ENCODE measurements at places on chromosomes 4 and X.

- no peak for DNase-seq
Measured at GRCh38 chrX:111264385-111264784, 5.9 kb downstream of the CAPN6 start.

DNA sequence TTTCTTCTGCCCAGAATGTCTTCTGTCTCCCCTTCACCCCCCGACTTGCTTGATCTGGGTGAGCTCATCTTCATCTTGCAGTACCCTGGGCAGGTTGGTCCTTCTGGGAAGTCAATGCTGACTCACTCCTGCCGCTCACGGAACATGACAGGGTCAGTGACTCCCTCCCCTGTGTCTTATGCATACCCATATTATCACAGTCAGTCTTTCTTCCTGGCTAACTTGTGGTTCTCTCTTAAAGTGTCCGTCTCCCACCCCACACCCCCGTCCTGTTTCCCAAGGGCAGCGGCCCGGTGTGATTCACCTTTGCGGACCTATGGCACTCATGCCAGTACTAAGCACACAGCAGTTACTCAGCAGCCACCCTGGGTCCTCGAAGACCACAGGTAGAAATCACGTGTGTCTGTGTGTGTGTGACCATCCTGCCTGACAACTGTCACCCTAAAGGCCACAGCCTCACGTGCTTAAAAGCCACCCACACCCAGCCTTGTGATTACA lies 17.7 kb downstream of the IQSEC2 start:
- DNase-seq = peak; percentile 33

- DNase-seq = no peak
Measured at GRCh38 chr4:53705151-53705764, 114.0 kb upstream of the LNX1 start.

DNA sequence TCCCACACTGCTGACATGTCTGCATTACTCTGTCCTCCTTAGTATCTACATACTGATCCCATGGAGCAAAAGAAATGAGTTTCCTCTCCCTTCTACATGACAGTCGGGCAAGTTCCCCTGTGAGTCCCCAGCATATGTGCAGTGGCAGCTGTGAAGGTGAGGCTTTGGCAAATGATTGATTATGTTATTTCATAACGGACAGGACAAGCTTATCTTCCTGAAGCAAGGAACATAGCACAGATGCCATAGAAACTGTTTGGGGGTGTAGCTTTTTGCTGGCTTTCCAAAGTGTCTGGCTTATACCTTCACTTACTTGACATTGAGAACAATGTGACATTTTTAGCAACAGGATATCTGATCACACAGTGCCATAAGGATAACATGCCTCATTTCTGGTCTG lies 136.8 kb upstream of the PDLIM3 start:
- no peak for DNase-seq

GRCh38 chrX:119040432-119040831 lies 32.4 kb upstream of the CT47C1 start:
- DNase-seq = no peak

DNA sequence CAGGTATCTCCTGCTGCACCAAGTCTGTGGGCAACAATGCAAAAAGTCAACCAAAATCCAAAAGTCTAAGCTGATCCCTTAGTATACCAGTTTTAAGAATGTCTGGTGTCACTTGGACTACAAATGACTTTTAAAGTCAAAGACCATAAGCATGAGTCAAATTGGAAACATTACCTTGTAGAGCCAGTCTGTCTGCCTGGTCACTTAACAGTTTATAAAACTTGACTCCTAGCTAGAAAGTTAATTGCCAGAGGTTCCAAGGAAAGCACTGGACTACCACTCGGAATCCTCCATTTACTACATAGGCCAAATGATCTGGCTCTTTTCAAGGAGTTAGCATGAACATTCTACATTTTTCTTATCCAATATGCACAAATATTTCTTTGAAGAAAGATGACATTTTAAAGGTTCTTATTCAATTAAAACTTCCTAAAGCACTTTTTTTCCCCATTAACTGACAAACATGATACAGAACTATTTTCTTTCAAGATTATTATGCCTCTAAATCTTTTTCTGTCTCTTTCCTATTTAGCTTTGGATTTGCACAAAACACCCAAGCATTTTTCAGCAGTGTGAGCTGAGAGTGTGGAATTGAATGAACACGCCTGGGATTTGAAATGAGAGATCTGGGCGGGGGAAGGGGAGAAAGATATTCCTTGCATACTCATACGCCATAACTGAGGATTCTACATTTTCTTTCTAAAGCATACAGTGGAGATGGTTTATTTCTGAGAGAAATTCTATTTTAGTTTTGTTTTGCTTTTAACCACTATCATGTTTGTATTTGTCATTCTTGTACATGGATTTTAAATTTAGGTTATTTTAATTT lies 188.4 kb downstream of the SHROOM3 start:
- no peak for DNase-seq

DNA sequence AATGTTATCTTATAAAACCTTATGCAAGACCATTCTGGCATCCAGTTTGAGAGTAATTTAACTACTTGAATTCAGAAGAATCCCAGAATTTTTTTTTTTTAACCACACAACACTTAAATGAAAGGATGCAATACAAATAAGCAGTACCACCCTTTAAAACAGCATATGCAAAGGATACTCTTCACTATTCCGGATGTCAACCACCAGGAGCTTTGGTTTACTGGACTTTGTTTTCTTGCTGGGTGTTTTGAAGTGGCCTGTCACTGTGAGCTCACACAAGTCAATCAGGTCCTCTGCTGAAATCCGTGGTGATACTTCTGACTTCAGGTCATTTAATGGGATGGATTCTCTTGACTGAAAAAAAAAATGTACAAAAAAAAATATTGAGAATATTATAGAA lies 200.0 kb downstream of the TBCK start:
- DNase-seq = no peak

GRCh38 chr4:170008801-170009200 lies 17.4 kb downstream of the MFAP3L start:
- no peak for DNase-seq

GRCh38 chr4:105455998-105456397 lies 17.9 kb downstream of the PPA2 start:
- DNase-seq = no peak

DNA sequence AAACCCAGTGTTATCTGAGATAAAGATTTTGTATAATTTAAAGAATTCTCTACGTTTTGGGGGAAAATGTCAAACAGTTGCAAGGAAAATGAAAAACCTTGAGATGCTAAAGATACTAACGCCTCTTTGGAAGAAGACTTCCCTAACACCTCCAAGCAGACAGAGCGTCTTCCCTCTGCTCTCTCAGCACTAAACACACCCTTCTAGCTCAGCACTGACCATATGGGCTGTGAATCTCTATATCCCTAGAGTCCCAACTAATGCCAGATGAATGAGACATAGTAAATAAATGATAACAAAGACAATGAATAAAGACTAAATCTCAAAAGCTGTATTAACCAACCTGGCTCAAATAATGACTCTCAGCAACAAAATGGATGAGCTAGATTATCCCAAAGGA lies 13.3 kb downstream of the FUNDC1 start:
- no peak for DNase-seq

- DNase-seq = no peak
Measured at GRCh38 chr4:94759767-94760211, 2.0 kb downstream of the BMPR1B start.

- no peak for DNase-seq
Measured at GRCh38 chr4:978957-979701, 5.8 kb upstream of the DGKQ start.

GRCh38 chr4:109985993-109986974 lies 73.6 kb downstream of the EGF start:
- DNase-seq = no peak

DNA sequence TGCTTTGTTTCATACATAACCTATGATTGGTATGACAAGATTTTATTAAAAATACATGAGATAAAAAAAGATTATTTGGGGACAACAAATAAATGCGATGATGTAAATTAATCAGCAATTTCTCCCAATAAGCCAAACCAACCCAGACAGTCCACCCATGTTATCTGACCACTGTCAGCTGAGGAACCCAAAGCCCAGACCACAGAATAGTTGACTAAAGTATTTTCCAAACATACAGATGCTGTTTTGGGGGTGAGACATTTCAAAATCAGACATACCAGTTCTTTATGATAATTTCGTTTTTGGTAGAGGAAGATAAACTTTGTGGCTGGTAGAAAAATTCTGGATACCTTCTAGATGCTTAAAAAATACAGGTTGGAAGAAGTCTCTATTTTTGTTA lies 650.8 kb upstream of the FAM241A start:
- no peak for DNase-seq

DNA sequence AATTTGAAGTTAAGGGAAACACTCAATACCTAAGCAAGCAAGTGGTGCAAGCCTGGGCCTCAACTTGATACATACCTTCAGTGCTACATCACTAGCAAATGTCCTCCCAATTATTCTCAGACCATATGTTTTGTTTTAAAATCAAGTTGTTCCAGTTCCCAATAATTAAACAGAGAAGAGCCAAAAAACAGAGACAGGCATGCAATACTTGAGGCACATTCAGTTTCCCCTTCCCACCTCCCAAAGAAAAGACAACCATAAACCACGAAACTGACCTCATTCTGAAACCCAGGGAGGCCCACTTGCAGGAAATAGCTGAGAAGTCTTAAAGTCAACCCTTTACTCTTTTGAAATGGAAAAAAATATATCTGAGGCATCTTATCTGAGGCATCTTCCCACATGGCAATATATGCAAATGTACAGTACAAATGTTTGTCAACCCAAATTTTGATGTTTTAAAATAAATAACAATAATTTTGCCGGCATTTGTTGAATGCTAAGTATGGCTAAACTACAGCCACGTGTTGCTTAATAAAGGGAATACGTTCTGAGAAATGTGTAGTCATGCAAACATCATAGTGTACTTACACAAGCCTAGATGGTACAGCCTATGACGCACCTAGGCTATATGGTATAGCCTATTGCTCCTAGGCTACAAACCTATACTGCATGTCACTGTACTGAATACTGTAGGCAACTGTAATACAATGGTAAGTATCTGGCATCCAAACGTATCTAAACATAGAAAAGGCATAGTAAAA lies 147.5 kb downstream of the TSPAN5 start:
- no peak for DNase-seq

DNA sequence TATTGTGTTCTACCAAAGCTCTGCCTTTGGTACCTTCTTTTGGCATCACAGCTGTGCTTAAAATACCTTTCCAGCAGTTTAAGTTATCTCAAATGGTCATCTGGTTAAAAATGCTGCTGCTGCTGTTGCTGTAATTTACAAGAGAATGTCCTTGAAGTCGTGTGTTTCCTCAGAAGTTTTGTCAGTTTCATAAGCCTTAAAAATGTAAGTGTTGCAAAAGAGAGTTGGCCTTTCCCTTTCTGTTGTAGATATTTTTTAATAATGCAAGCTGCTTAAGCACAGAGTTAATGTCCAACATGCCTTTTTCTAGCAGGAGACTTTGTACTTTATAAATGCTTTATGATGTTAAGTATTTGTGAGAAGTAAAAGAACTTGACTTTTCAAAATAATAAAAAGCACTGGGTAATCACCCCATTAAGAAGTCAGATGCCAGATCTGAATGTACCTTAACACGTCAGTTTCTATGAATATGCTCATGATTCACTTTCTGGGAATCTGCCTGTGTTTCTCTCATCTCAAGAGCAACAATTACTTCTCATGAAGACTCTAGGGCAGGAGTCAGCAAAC lies 35.3 kb upstream of the TENM3 start:
- DNase-seq = no peak

- peak; percentile 49 for DNase-seq
Measured at GRCh38 chr4:128574706-128575105, 234.8 kb upstream of the JADE1 start.

DNA sequence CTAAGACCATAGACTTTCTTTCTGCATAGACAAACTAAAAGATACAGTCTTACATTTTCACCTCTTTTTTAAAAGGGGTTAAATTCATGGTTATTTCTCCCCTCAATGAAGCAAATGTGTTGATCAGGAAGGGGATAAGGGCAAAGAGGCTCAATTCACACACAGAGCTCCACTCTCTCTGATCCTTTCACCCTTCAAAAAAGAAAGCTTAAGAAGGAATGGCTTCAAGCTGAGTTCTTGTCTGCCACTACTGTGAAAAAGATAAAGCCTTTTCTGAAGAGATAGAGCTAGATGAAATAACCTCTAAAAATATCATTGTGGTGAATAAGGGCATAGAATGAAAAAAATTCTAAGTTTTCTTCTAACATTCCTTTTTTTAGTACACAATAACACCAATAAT lies 28.3 kb downstream of the SEPSECS start:
- DNase-seq = no peak

- DNase-seq = no peak
Measured at GRCh38 chr4:101655857-101656256, 134.7 kb upstream of the BANK1 start.

DNA sequence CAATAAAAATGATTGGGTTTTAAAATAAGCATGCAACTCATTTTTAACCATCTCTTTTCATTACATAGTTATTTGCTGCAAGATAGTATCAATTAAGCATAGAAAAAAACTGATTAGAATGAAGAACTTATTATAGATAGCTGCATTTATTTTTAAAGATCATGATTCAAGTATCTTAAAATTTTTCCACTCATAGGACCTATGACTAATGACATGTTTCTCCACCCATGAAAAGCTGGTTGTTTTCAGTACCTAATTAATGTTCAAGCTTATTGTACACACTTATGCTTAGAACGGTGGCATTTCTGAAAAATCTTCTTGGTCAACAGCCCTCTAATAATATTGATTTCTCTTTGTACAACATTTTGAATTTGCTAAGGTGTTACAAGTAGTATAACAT lies 193.5 kb upstream of the PITX2 start:
- DNase-seq = no peak

GRCh38 chrX:100477467-100477866 lies 67.4 kb upstream of the PCDH19 start:
- DNase-seq = no peak

DNA sequence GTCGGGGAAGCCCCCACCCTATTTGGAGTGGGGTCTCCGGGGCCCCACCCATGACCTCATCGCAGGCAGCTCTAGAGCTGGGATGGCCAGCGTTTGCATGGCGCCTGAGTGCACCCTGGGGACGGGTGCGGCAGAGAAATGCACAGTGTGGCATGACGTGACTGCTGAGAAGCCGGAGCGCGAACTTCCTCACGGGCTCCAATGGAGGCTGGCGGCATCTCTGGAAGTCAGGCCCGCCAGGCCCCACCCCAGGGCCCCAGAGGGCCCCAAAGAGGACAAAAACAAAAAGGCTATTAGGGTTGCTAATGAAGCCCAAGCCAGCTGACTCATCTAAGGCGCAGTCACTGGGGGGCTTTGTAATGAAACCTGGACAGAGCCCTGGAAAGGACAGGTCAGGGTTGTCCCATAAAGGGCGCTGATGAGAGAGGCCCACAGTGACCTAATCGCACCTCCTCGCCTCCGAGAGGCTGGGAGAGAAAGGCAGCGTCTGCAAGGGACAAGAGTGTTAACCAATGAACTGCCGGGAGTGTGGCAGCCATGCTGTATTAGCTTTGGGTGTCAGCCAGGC lies 86.0 kb upstream of the C1QTNF7 start:
- DNase-seq = no peak

- no peak for DNase-seq
Measured at GRCh38 chr4:18816228-18816895, 794.8 kb upstream of the LCORL start.

Data from activated CD4-positive, alpha-beta T cell treated with anti-CD3 and anti-CD28 coated beads, Interleukin-2, amount 50 U/mL, for 4 hours (primary cell).